ENCODE measurements at places on chromosomes 3 and 15. TPM values are rescaled to one million over a fixed set of nuclear protein-coding genes. Genes with fewer than 3 reads are reported as not detected.
A peak's percentile ranks its signal among the peaks of the same experiment; 100 is the strongest.

Gene GOLGA6B
- total RNA-seq = not detected

DNA sequence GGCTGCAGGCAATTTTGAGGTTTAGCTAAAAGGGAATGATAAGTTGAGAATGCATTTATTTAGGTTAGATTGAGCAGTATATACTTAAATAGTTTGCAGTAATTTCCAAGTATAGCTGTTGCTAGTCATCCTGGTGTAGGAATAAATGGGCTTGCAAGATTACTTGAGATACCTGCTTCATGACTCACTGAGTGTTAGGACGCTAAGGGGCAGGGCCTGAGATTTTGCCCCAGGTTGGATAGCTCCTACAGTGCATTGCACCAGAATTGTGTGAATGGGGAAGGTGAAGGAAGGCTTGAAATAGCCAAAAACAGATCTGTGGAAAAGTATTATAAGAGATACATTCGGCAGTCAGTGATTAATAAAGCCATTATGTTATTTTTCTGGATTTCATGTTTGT, 72.8 kb downstream of the KCNH8 start:
- DNase-seq = no peak

DNA sequence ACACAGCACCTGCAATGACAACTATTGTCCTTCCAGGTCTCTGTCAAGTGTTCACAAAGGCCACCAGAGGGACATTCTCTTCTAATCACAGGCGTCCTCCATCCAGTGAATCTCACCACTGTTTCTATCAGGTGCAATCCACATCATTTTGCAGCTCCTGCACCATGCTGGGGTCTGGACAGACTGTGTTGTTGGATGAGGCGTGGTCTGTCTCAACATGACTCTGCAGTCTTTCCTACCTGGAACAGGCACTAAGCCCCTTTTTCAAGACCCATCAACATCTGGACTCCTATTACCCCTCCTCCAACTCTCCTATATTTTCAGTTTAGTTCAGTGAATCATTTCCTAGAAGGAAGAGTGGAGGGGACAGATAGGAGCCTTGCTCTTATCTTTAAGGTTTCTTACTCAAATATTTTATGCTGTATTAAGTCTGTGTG, 31.5 kb upstream of the VEPH1 start:
- DNase-seq = no peak

DNA sequence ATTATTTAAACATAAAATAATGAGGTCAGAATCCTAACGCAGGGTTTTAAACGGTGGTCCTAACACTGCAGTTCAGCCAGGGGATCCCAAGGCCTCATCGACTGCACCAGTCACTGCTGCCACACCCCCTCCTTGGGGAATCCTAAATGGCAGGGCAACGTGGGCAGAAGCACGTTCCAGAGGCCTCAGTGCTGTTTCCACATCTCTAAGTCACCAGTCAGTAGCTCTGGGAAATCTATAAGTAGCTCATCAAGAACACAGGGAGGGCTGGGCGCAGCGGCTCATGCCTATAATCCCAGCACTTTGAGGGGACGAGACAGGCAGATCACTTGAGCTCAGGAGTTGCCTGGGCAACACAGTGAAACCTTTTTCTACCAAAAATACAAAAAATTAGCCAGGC, 47.5 kb downstream of the PRTG start:
- no peak for DNase-seq

DNA sequence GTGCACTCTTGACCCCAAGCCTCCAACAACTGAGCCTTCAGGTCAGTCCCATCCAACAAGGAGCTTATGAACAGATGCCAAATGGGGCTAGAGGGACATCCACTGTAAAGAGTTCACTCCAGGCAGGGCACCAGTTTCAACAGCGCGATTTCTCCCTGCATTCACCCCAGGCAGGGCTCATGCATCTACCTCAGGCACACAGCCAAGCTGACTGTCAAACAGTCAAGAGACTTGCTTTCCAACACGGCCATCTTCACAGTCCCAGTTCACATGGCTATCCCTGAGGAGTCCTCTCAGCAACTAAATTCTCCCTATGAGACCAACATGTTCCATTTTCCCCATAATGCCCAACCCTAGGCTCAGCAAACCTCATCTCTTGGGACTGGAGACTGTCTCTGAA, 17.7 kb downstream of the SLC25A20 start:
- DNase-seq = no peak

DNA sequence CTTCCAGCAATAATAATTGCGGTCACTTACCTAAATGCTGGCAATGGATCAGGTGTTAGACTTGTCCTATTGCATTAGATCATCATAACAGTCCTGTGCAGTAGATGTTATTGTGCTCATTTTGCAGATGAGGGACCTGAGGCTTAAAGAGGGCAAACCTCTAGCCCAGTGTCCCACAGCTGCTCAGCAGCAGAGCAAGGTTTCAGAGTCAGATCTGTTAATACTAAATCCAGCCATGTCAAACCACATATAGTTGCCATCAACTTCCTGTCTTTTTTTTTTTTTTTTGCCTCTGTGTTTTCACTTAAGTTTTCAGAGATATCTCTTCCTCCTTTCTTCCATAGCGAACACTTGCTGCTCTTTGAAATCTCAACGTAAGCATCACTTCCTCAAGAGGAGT, 12.1 kb downstream of the FEZF2 start:
- DNase-seq = no peak

- no peak for DNase-seq
Measured at GRCh38 chr3:194718079-194718478, 32.4 kb downstream of the FAM43A start.

- DNase-seq = no peak
Measured at GRCh38 chr3:187618722-187619121, 51.5 kb downstream of the SST start.

Gene STXBP5L
- 0.96 TPM for total RNA-seq

GRCh38 chr3:58627941-58628340, 38.6 kb downstream of the FAM3D start:
- DNase-seq = no peak

Gene KBTBD13
- not detected for total RNA-seq

GRCh38 chr15:45021348-45021747, 1.6 kb upstream of the SORD start:
- DNase-seq = no peak

GRCh38 chr3:146501752-146502151, 32.4 kb upstream of the PLSCR2 start:
- DNase-seq = no peak

DNA sequence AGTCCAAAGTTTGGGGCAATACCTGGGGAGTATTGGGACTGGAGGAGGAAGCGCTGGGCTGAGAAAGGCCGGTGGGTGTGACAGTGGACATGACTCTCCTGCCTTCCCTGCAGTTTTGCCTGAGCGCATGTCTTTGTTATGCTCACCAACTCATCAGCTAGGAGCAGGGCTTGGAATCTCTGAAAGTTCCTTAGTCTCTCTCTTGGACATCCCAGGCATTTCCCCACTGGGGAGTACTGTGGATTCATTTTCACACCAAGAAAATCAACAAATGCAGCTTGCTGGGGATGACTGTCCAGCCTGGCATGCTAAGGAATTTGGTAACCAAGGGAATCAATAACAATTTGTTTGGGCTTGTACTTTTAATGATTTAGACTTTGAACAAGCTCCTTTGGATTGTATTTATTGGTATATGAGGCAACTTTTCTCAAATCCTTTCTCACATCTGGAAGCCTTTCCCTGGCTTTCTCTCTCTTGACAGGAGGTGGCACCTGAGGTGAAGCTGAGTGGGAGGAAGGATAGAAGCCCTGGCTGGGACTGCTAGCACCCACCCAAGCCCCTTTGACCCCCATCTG, 48.5 kb upstream of the CHST2 start:
- no peak for DNase-seq

- no peak for DNase-seq
Measured at GRCh38 chr3:174397848-174398247, 461.3 kb upstream of the NAALADL2 start.

Gene OXTR
- 0.13 TPM for total RNA-seq

- no peak for DNase-seq
Measured at GRCh38 chr15:85037641-85038040, 56.0 kb downstream of the PDE8A start.

- DNase-seq = no peak
Measured at GRCh38 chr3:174340624-174341587, 518.2 kb upstream of the NAALADL2 start.

DNA sequence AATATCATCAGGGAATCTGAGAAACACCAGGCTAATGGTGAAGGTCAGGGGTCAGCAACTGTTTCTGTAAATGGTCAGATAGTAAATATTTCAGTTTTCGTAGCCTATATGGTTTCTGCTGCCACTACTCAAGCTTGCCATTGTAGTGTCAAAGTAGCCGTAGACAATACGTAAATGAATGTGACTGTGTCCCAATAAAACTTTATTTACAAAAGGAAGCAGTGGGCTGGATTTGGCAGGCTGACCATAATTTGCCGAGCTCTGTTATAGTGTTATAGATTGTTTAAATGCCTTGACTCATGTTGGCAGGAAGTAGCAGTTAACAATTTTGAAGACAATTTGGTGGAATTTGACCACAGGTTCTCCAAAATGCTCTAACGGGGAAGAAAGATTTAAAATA, 548.2 kb downstream of the FOXP1 start:
- no peak for DNase-seq

Gene SLC12A1
- total RNA-seq = not detected

DNA sequence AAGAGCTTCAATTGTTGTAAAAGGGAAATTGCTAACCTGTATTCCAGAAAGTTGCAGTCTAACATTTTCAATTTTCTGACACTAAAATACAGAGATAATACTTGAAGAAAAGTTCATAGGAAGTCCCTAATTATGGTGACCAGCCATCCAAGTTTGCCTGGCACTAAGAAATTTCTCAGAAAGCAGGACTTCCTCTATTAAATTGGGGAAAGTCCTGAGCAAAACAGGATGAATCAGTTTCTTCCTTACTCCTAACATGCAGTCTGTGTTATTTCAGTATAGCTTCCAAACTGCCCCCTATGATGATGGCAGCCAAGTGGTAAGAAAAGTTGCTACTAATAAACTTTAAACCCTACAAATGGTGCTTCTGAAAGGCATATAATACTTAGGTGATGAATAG, 133.5 kb upstream of the SGO1 start:
- no peak for DNase-seq

Gene GOLGA8Q
- not detected for total RNA-seq

Gene BCL2A1
- 1.3 TPM for total RNA-seq

DNA sequence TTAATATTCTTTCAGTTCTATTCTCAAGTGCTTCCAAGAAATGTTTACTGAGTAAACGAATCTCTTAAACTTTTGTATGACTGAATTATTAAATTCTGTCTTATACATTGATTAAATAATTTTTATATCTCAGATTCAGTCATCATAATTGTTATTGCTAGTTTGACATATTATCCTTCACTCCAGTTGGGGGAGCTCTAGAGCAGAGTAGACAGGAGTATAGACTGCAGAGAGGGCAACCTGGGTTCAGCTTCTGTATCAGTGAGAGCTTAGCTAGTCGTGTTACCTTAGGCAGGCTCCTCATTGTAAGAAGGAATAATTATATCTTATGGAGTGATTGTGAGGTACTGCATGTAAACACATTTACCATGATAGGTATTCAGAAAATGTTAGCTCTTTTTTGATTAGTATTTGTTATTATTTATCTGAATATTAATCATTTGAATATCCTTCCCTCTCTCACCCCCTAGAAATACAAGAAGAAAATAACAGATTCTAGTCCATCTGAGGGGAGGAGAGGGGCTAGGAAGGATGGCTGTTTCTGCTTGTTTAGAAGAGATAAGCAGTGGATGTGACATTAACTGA, 31.0 kb upstream of the ZCWPW2 start:
- peak; percentile 36 for DNase-seq

- DNase-seq = no peak
Measured at GRCh38 chr3:18264361-18264760, 160.8 kb downstream of the SATB1 start.

DNA sequence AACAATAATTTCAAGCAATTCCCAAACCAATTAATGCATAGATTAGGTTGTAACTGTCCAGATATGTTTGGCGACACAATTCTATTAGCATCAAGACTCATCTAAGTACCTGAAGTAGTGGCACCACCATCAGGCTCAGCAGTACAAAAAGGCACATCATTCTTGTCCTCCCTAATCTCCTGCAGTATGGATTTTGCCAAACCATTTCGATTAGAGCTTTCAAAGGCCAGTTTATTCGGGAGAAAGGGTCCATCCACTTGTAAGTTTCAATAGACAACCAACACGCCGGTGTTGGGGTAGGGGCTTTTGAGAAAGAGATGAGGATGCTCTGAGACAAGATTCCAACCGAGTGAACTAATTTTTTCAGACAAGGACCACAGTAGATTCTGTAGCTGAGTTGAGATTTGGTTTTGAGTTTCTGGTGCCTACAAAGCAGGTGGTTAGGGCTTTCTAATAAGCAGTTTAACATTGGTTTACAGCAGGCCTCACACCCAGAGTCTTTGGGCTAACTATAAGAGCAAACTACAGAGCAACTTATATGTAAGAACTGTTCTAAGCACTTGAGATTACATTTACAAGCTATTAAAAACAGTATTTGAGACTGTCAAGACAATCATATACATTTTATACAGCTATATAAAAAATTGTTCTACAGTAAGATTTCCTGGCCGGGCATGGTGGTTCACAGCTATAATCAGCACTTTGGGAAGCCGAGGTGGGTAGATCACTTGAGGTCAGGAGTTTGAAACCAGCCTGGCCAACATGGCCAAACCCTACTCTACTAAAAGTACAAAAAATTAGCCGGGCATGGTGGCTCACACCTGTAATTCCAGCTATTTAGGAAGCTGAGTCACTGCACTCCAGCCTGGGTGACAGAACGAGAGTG, 4.5 kb downstream of the RPL22L1 start:
- DNase-seq = no peak

GRCh38 chr3:140143367-140144069, 208.5 kb downstream of the CLSTN2 start:
- no peak for DNase-seq

DNA sequence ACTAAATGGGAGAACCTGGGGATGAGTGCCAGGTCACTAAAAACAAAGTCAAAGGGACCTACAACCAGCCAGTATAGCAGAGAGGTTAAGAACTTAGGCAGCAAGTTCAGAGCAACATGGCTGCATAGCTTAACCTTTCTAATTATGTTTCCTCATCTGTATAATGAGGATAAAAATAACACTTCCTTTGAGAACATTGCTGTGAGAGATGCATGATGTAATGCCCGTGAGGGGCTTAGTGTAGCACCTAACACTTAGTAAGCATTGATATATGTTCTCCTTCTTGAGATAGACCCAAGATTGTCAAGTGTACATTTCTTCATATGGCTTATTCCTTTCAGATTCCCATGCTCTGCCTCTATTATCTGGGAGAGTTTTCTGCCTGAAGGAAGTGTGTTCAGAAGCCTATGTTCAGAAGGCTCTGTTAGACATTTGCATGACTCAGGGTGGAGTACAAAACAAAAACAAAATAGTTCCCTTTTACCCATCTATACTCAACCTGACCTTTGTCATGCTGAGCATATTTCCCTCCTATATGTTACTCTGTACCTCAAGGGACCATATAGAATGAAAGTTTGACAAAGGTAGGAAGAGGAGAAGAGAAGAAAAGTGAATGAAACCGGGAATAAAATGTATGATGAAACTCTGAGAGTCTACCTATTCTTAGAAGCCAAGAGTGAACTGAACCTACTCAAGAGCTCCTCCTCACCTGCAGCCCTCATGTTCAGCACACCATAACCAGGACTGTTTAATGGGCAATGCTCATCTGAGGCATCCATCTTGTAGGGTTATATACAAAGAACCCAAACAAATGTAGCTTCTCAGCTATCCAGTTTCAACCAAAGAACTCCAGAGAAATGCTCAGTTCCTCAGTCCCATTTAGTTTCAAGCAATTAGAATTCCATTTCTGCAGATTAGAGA, 70.7 kb upstream of the KCNMB2 start:
- DNase-seq = no peak
